ENCODE measurements at places on chromosomes 4 and X. TPM values are rescaled to one million over a fixed set of nuclear protein-coding genes. Genes with fewer than 3 reads are reported as not detected.
A peak's percentile ranks its signal among the peaks of the same experiment; 100 is the strongest.

DNA sequence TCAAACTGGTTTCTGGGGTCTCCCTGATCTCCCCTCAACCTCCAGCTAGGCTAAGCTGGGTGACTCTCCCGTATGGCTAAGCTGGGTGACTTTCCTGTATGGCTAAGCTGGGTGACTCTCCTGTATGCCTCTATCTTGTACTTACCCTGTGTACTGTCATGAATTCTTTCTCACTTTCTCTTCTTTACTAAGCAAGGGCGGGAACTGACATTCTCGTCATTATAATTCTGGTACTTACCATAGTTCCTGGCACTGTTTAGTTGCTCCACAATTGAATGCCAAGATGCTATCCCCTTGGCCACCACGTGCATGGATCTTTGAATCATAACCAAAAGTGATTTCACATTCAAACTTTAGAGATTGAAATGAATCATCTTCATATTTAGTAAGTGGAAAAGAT lies 8.8 kb downstream of the INTU start:
- no peak for DNase-seq

- peak; percentile 39 for DNase-seq
Measured at GRCh38 chr4:173371292-173372192, 788 bp downstream of the SAP30 start.

Gene ARX
- total RNA-seq, result not detected

Gene CFI
- 3.0 TPM for total RNA-seq

Gene RAB39B
- 4.2 TPM for total RNA-seq

DNA sequence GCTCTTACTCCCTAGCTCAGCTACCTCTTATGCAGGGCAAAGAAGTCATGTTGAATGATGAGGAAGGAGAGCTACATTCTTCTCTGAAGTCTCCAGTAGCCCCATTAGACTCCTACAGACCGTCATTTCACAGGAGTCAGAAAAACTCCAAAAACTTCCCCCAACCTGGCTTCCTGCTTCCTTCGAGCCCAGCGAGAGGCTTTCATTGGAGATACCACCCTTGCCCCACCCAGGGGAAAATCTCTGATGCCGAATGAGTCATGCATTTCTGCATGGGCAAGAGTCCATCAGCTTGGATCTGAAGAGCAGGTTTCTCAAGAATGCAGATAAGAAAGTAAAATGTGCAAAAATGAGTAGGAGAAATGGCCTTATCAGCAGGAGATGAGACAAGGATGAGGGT lies 53.0 kb downstream of the ARSF start:
- no peak for DNase-seq

GRCh38 chr4:152663203-152664066 lies 16.4 kb downstream of the TMEM154 start:
- no peak for DNase-seq

DNA sequence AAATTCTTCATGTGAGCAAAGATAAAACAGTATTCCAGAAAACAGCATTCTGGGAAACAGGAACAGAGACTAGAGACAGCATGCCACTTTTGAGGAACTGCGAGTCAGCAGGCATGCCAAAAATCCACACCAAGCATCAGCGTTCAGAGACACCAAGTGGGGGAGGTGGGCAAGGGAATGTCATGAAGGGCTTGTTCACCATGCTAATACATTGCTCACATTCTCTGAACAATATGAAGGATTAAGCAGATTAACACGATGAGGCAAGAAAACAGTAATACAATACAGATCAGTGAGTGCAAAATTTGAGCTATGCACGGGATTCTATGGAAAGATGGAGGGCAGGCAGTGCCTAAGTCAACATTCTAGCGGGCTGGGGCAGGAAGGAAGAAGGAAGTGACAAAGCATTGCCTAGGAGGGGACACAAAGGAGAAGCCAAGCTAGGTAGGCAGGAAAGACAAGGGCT lies 278.3 kb downstream of the FBXW7 start:
- no peak for DNase-seq

- DNase-seq, result no peak
Measured at GRCh38 chr4:94378047-94378446, 35.4 kb upstream of the HPGDS start.

GRCh38 chr4:46432923-46433322 lies 43.0 kb upstream of the GABRA2 start:
- DNase-seq, result no peak

- DNase-seq, result no peak
Measured at GRCh38 chr4:7787067-7787466, 152.6 kb downstream of the AFAP1 start.

GRCh38 chrX:150347471-150347870 lies 15.6 kb upstream of the MAMLD1 start:
- no peak for DNase-seq

- DNase-seq, result no peak
Measured at GRCh38 chr4:25536564-25537320, 118.9 kb upstream of the SLC34A2 start.

- DNase-seq, result no peak
Measured at GRCh38 chr4:83732114-83732635, 196.3 kb downstream of the GPAT3 start.

- no peak for DNase-seq
Measured at GRCh38 chrX:154019633-154020528, at the start of gene IRAK1. TSS of gene IRAK1 (minus strand) at chrX:154019902. CDS start at chrX:154019812, 90 bp downstream.

- DNase-seq, result no peak
Measured at GRCh38 chr4:7485096-7485495, 50.4 kb upstream of the PSAPL1 start.

DNA sequence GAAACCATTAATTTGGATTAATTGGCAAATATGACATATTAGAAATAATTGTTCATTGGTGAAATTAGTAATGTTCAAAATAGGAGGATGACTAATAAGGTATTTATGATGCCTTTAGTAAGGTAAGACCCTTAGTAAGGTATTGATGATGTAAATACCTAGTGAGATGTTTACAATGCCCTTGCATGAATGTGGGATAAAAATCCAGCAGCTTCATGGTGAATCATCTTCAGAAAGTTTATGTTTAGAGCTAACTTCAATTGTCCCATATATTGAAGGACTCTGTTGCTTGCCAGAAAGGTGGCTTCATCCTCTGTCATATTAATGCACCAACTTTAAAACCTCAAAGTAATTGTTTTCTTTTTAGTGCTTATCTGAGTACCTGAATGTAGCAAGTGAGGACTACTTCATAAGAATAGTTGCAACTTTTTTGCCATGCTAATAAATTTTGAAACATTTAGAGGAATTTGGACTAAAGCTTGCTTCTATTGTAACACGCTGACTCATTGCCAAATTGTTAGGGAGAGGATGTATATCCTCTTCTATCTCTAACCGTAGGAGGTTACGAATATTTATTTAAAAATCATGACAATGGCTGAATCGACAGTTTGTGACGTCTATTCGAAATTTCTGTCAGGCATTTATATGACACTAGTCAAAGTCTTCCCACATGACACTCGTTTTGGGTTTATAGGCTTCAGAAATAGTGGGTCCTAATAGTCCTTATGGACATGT lies 174.1 kb upstream of the HS3ST1 start:
- no peak for DNase-seq

GRCh38 chr4:81378386-81378785 lies 93.3 kb downstream of the RASGEF1B start:
- no peak for DNase-seq

DNA sequence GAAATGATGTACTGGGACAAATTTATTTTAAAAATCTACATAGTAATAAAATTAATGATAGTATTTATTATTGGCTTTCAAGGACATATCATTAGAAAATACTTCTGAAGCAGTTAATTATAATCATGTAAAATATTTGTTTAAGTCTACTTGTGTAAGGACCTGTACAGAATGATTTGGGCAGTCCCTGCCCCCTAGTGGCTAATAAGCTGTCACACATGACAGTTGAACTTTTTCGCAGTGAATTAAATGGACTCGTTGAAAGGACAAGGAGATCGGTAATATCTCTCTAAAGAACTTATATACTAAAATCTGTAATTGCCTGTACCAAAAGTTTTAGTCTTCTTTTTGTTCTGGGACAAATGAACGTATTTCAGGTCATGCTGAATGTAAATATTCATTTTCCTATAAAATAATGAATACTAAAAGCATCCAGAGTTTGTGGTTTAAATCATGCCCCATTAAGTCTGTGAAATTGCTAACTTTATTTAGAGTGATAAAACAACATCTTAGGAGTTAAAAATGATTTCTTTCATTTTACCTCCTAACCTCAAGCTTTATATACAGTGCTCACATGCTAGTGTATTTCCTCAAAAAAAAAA lies 13.6 kb downstream of the EXOC1 start:
- peak; percentile 64 for DNase-seq

DNA sequence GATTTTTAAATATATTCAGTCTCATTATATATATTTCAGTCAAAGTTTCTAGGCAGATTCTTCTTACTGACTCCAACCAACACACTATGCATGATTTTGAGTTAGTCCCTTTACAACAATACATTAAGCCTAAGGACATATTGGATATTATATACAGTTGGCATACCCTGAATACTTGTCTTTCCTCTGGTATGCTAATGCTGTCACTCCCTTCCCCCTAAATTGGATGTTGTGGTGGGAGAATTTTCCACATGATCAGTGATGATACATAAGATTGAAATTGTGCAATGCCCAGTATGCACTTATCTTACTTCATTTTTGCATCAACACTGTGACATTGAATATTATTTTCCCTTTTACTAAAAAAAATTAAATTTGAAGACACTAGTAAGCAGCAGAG lies 935.2 kb downstream of the PCDH7 start:
- no peak for DNase-seq

- no peak for DNase-seq
Measured at GRCh38 chr4:100869276-100869675, 351.5 kb upstream of the EMCN start.

- no peak for DNase-seq
Measured at GRCh38 chr4:128565565-128566186, 243.8 kb upstream of the JADE1 start.

GRCh38 chrX:20596856-20597255 lies 330.1 kb upstream of the RPS6KA3 start:
- no peak for DNase-seq

GRCh38 chr4:7722766-7723387 lies 216.8 kb downstream of the AFAP1 start:
- no peak for DNase-seq

DNA sequence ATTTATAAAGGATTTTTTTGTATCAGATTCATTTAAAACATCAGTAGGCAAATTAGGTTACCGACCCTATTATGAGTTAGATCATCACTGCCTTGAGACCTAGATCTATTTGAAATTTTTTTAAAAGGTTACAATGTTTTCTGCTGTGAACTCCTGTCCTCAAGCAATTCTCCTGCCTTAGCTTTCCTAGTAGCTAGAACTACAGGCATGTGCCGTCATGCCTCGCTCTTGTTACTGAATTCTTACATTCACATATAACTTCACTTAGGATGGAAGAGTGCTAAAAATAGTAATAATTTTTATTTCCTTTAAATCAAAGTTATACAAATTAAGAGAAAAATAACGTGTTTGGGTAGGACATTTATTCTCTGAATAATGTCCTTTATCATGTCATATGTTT lies 75.5 kb upstream of the MAOA start:
- DNase-seq, result no peak

- DNase-seq, result no peak
Measured at GRCh38 chr4:40940317-40940741, 190.6 kb downstream of the NSUN7 start.

DNA sequence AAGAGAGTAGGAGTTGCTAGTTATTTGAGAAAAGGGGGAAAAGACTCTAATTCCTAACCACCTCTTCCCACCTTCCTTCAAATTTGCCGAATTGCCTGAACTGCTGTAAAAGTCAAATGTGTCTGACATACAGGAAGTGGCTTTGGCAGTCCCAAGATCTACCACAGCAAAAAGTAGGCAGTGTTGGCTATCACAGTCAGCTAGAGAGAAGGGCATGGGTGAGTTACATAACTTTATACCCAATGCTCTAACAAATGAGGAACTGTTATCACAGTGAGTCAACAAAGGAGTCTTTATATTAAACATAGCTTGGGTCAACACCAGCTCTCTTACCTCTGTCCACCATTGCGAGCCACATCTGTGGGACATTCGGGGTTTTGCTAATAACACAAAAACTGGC lies 2.4 kb upstream of the MBNL3 start:
- DNase-seq, result no peak

DNA sequence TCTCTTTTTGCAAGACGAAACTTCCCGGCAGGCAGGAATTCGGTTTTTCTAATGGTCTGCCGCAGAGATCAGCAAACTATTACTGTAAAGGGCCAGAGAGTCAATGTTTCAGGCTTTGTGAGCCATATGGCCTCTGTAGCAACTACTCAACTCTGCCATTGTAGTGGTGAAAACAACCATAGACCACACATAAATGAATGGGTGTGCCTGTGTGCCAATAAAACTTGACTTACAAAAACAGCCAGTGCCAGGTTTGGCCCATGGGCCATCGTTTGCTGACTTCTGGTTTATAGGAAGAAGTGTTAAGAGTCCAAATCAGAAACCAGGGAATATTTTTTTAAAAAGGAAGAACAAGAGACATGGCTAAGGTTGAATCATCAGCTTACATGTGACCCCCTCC lies 163.0 kb downstream of the SH3KBP1 start:
- no peak for DNase-seq

Gene HSFX1
- 0.24 TPM for total RNA-seq

Gene AMBN
- 0.19 TPM for total RNA-seq

Gene CLIC2
- total RNA-seq, result 17.5 TPM

Gene USP27X
- total RNA-seq, result 2.5 TPM

- no peak for DNase-seq
Measured at GRCh38 chr4:171629737-171630136, 183.5 kb upstream of the GALNTL6 start.

Gene ABCD1
- total RNA-seq, result 4.7 TPM

Gene PABPC5
- total RNA-seq, result 0.24 TPM

DNA sequence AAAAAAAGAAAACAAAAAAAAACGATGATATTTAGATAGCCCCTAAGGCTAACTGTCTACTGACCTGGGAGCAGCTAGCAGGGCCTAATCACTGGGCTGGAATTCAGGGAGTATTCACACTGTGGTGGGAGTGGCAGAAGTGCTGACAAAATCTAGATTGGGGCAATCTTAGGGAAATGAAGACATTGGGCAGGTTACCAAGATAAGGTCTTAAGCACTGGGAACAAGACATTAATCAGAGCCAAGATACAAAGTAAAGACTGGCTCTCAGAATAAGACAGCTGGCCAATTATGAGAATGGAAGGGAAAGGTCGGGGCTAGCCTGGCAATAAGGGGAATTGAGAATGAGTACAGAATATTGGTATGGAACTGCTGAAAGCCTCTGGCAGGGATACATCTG lies 100.2 kb upstream of the GRIA3 start:
- no peak for DNase-seq

DNA sequence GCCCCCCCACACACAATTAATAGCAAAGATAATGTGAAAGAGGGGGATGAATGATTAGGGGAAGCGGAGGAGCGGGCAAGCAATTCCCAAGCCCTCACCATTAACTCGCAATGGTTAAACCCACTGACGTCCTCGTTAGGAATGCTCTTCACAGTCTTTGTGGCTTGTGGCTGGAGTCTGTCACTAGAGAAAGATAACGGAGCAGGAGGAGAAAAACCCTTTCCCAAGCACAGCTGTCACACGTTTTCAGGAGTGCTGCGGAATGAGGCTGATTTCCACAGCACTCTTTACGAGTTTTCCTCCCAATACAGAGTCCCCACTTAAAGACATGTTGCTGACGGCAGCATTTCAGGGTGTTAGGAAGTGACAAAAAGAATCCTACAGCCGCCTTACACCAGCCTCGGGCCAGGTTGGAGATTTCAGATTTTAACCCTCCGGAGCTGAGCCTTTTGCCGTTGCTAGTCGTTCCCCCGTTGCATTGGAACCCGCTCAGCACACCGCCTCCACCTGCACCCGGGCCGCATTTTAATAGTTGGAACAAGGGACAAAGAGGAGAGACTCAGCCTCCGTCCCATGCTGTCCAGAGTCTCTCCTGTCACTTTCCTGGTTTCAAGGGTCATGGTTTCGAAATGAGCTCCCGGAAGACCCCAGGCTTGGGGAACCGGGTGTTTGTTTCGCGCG lies 92.2 kb downstream of the GEMIN8 start:
- no peak for DNase-seq

Gene ASMT
- total RNA-seq, result 0.05 TPM

Gene VCX3B
- not detected for total RNA-seq

Data from thymus (tissue), 14 donors.